ENCODE measurements at places on chromosomes 2 and 18. TPM values are rescaled to one million over a fixed set of nuclear protein-coding genes. Genes with fewer than 3 reads are reported as not detected.

Gene DSC2
- not detected for total RNA-seq

Gene AQP12A
- not detected for total RNA-seq

DNA sequence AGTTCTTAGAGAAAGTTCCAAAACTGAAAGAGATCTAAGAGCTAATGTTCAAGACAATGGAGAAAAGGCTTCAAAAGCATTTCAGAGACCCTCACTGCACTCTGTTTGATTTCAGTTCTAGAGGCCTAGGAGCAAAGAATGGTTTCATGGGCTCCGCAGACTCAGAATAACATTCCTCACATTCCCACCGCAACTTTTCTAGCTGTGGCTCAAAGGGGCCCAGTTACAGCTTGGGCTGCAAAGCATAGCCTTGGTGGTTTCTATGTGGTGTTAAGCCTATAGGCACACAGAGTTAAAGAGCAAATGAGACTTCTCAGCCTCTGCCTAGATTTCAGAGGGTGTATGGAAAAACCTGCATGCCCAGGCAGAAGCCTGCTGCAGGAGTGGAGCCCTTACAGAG lies 73.0 kb downstream of the FSIP2 start:
- no peak for DNase-seq

GRCh38 chr2:67567886-67568285 lies 170.8 kb downstream of the ETAA1 start:
- no peak for DNase-seq

Gene CIB4
- total RNA-seq, result not detected

Gene ZNF385B
- total RNA-seq, result not detected

DNA sequence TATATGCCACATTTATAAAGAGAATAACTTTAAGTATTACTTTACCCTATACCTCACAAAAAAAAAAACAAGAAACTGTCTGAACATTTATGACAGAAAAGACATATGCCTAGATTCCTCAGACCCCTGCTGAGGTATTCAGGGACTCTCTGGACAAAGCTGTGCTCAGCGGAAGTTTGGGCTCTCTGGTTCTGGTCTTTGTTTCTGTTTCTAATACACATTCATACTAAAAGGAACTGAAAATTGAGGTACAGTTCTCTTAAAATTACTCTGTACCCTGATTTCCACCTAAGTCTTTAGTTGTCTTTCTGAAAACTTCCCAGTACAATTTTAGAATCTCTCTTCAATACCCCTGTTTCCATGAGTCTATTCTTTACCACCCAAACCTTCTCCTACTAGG lies 160.3 kb downstream of the IKZF2 start:
- DNase-seq, result no peak
